ENCODE measurements at places on chromosomes 5 and 9.

DNA sequence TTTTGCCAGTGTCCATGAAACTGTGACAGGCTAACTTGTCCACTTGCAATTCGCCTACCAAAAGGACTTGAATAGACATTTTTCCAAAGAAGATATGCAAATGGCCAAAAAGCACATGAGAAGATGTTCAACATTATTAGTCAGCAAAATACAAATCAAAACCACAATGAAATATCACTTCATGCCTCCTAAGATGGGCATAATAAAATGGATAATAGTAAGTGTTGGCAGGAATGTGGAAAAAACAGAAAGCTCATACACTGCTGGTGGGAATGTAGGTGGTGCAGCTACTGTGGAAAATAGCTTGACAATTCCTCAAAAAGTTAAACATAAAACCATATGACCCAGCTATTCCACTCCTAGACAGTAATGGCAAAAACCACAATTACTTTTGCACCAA is 7.9 kb downstream of the DTWD2 start:
- H3K27me3 ChIP-seq = no peaks in the 10 kb centered on the region
- no peaks in the 10 kb centered on the region for H3K36me3 ChIP-seq
- peaks cover 2% of the 10 kb centered on the region for H3K4me1 ChIP-seq
- H3K27ac ChIP-seq = no peak overlapping the region

DNA sequence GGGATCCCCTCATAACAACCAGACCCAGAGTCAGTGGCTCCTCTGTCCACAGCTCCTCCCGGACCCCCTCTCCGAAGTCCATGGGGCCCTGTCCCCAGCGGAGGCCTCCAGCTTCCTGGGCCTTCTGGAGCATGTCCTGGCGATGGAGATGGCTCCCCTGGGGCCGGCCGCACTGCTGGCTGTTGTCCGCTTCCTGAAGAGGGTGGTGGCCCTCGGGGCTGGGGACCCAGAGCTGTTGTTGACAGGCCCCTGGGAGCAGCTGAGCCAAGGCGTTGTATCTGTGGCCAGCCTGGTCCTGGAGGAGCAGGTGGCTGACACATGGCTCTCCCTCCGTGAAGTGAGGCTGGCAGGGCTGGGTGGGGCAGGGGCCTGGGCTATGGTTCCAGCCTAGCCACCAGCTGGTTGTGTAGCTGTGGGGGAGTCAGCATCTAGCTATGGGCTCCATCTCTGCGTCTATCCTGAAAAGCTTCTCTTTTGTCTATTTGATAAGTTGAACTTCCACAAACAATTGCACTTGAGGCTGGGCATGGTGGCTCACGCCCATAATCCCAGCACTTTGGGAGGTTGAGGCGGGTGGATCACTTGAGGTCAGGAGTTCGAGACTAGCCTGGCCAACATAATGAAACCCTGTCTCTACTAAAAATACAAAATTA is 4.7 kb downstream of the ADGRD2 start:
- no peaks in the 10 kb centered on the region for H3K4me1 ChIP-seq
- H3K4me3 ChIP-seq = no peak overlapping the region
- H3K27ac ChIP-seq = no peak overlapping the region
- H3K36me3 ChIP-seq = no peaks in the 10 kb centered on the region
- H3K27me3 ChIP-seq = peaks cover 28% of the 10 kb centered on the region

DNA sequence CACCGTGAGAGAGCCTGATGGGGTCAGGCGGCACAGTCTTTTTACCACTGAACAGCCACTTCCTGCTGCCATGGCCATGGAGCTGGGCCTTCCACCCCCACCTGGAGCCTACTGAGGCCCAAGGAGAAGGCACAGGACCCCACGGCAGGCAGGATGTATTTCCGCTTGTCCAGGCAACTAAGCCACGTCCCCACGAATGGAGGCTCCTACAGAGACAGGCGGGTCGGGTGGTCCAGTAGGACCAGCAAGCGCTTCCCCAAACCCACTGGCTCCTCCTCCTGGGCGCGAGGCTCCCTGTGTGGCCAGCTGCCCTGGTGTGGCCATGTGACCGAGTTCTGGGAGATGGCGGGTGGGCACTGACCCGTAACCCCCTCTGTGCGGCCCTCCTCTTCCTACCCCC is 66.5 kb downstream of the SECISBP2 start:
- no peaks in the 10 kb centered on the region for H3K27me3 ChIP-seq
- no peak overlapping the region for H3K4me3 ChIP-seq
- no peak overlapping the region for H3K27ac ChIP-seq
- no peaks in the 10 kb centered on the region for H3K36me3 ChIP-seq
- no peak for DNase-seq

DNA sequence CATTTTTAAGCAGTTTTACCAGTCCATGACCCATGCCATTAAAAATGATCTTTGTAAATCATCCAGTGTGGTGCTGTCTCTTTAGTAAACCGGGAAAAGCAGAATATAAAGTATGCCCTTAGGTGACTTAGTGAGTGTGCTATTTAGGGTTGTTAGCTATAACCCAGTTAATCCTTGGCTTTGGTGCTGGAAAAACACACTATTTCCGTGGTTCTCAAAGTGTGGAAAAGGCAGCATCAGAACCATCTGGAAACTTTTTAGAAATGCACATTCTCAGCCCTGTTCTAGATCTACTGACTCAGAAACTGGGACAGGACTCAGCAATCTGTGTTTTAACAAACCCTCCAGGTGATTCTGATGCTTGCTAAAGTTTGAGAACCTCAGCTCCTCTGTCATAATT is 123.6 kb upstream of the ZNF608 start:
- H3K27ac ChIP-seq = no peak overlapping the region
- no peak for DNase-seq
- H3K27me3 ChIP-seq = no peaks in the 10 kb centered on the region

GRCh38 chr5:174692982-174693422 is 31.4 kb upstream of the MSX2 start:
- peaks cover 6% of the 10 kb centered on the region for H3K27me3 ChIP-seq
- no peak overlapping the region for H3K27ac ChIP-seq
- H3K4me1 ChIP-seq = no peaks in the 10 kb centered on the region

DNA sequence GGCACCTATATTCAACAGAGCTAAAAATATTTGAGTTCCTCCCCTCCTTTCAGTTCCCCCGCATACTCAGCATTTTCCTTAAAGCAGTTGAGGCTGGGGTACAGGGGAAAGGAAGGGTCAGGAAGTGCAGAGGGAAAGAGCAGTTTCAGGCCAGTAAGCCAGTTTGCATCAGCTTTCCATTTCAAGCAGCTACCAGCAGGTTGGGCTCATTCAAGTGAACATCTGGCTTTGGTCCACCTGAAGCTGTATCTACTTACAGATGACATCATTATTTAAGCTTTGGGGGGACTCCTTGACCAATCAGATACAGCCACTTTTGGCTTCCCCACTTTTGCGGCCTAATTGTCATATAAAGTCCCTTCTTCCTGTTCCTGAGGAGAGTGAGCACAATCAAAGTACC is 8.2 kb upstream of the ACO1 start:
- no peak overlapping the region for H3K27ac ChIP-seq
- DNase-seq = no peak
- H3K27me3 ChIP-seq = no peaks in the 10 kb centered on the region
- H3K36me3 ChIP-seq = no peaks in the 10 kb centered on the region

DNA sequence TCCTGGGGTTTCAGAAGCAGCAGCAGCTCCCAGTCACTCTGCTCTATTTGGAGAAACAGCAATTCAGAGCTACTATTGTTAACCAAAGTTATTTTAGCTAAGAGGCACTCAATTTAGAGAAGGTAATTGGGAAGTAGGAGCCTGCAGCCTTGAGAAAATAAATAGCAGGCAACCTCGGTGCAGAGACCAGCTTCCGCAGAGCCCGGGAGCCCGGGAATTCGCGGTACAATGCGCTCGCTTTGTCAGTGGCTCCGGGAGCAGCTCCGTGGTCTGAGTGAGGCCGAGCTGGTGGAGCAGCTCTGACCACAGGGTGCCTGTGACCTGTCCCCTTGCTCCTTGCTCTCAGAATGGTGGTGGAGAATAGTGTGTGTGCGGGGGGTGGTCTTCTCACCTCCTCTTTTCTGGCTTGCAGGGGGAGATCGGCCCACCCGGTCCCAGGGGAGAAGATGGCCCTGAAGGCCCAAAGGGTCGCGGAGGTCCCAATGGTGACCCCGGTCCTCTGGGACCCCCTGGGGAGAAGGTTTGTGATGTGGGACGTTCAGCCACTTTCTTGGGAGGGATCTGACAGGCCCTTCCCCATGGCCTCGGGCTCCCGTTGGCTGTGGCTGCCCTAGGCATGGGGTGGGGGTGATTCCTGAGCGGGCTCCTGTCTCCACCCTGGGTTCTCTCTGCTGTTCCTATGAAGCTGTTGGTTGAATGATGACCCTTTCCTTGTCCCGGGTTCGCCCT is 95.9 kb upstream of the FCN2 start:
- DNase-seq = no peak
- H3K36me3 ChIP-seq = peaks cover 43% of the 10 kb centered on the region
- no peaks in the 10 kb centered on the region for H3K4me1 ChIP-seq
- no peaks in the 10 kb centered on the region for H3K27me3 ChIP-seq

- no peaks in the 10 kb centered on the region for H3K27me3 ChIP-seq
- no peak overlapping the region for H3K4me3 ChIP-seq
- no peak overlapping the region for H3K27ac ChIP-seq
- peaks cover 8% of the 10 kb centered on the region for H3K4me1 ChIP-seq
- DNase-seq = no peak
- no peaks in the 10 kb centered on the region for H3K36me3 ChIP-seq
These were observed 10.6 kb upstream of the GPX8 start for GRCh38 chr5:55149308-55149795.

DNA sequence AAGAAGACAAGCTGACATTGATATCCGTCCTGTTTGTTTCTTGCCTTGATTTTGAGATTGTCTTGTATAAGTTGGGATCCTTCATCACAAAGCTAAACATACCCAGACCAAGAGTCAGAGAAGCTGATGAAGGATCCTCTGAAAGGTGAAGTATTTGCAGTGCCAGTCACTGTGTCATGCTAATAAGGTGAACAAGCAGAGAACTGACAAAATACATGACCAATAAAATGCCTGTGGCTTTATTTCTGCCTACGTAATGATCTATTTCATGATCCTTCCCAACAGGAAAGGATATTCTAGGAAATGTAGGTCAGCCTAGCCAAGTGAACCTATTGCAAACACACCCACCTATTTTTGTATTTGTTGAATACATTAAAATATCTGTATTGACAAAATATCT is 351.3 kb upstream of the CDH9 start:
- no peaks in the 10 kb centered on the region for H3K27me3 ChIP-seq
- H3K36me3 ChIP-seq = no peaks in the 10 kb centered on the region
- no peak overlapping the region for H3K4me3 ChIP-seq

- H3K27me3 ChIP-seq = no peaks in the 10 kb centered on the region
- H3K27ac ChIP-seq = no peak overlapping the region
- DNase-seq = no peak
- peaks cover 17% of the 10 kb centered on the region for H3K4me1 ChIP-seq
- H3K4me3 ChIP-seq = no peak overlapping the region
These were observed 208.0 kb downstream of the TRIO start for GRCh38 chr5:14351086-14351661.

DNA sequence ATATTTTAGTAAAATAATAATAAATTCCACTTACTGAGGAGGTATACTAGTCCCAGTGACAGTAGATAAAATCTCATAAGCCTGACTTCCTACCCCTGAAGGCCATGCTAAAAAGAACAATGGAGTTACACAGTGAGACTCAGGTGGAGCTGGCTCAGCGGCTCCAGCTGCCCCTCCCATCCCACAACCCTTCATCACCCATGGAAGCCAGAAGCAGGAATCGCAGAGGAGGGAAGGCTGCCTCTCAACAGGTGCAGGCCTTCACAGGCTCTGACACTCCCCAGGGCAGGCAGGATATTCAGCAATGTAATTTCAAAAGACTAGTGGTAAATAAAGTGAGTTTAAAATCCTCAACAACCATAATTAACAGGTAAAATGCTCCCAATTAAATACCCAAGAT is 67.5 kb downstream of the FANCC start:
- no peak overlapping the region for H3K27ac ChIP-seq
- H3K4me1 ChIP-seq = no peaks in the 10 kb centered on the region
- no peak overlapping the region for H3K4me3 ChIP-seq
- no peaks in the 10 kb centered on the region for H3K36me3 ChIP-seq
- no peak for DNase-seq

DNA sequence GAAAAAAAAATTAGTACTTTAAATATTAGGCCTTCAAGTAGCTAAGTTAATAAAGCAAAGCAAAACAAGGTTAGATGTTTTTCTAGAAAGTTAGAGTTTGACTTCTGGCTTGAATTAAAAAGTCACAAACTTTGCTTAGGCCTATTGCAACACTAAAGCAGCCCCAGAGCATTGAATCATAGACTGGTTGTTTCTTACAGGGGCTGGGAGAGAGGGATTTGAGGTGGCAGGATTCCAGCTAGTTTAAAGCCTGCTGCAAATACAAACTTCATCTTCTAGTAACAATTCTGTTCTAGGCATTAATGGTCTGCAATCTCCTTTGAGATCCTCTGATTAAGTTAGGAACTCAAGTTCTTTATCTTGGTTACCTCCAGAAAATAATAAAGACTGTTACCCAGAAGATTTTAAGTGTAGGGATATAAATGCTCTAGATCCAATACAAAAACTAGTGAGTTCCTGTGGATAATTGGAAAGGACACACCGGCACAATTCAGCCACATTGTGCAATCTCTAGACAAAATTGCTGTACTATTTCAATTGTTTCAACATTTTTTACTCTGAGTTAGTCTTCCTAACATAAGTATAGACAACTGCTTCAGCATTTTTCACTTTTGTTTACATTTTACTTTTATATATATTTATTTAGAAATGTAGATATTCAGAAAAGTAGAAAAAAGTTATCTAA is 12.6 kb downstream of the OR13C5 start:
- no peaks in the 10 kb centered on the region for H3K27me3 ChIP-seq
- no peak for DNase-seq
- H3K4me3 ChIP-seq = no peak overlapping the region
- no peak overlapping the region for H3K27ac ChIP-seq
- H3K36me3 ChIP-seq = no peaks in the 10 kb centered on the region
- no peaks in the 10 kb centered on the region for H3K4me1 ChIP-seq

- no peak overlapping the region for H3K27ac ChIP-seq
- no peak overlapping the region for H3K4me3 ChIP-seq
- no peak for DNase-seq
- H3K27me3 ChIP-seq = no peaks in the 10 kb centered on the region
These were observed 155.1 kb upstream of the OTULINL start for GRCh38 chr5:14426521-14426920.

DNA sequence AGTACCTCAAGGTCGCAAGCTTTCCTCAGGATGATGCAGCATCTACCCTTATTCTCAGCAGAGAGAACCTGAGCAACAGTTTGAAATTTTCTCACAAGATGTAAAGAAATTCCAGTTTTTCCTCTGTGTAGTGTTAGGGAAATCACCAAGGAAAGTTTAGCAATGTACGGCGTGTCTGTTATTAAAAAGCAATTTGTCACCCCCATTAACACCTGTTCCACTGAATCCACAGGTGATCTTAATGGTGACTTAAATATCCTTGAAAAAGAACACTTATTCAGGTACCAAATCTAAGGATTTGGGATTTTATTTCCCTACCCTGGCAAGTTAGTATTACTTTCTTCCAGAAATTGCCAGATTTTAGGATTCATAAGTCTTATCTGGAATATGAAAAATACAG is 77.9 kb upstream of the ATP10B start:
- no peaks in the 10 kb centered on the region for H3K27me3 ChIP-seq
- no peak for DNase-seq
- H3K4me3 ChIP-seq = no peak overlapping the region
- no peaks in the 10 kb centered on the region for H3K36me3 ChIP-seq
